ENCODE measurements at places on chromosomes 16 and 17.

DNA sequence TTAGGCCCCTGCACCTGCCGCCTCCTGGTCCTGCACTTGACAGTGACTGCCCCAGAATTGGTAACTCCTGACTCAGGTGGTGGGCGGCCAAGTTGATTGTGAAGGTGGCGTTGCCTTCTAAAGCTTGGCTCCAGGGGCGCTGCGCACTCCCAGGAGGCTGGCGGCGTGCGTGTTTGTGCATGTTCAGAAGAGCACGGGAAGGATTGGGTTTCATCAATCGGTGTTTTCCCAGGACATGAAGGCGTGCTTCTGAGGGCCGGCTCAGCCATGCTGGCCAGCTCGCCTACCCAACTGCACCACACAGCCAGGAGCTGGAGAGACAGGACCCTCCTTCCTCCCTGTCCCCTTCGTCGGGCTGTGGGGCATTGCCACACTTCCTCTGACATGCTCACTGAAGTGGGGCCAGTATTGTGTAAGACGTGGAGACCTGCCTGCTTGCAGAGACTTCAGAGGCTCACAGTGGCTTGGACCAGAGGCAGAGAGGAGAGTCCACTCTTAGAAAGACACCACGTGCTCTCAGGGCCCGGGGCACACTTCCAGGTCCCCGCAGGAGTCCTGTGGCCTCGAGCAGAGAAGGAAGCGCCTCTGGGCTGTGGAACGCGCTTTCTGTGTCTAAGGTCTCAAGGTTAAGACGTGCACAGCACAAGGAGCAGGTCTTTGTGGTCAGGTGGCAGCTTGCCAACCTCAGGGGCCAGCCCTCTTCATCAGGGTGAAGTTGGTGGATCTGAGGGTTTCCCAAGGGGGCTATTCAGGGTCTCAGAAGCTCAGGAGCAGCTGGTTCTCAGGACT, 2.8 kb downstream of the RAB40C start:
- DNase-seq: no peak

GRCh38 chr16:55021595-55022475, 91.2 kb downstream of the IRX5 start:
- no peak for DNase-seq

- no peak for DNase-seq
These were observed 20.8 kb downstream of the GGA3 start for GRCh38 chr17:75240394-75241142.

GRCh38 chr17:70332356-70333210, 163.3 kb downstream of the KCNJ2 start:
- no peak for DNase-seq

DNA sequence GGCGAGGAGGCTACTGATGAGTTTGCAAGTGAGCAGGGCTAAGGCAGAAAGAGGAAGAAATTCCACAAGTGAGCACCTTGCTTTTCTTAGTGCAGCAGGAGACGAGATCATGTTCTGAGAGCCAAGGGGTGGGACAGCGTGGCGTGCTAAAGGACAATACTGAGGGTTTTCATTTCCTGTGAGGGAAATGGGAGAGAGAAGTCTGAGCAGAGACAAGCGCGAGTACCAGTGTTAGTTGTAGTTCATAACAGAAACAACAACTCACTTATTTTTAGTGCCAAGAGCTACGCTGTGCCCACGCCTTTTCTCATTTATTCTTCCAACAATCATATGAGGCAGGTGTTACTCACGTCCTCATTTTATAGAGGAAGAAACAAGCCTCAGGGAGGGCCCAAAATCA, 2.3 kb downstream of the SPACA3 start:
- no peak for DNase-seq

- DNase-seq: no peak
These were observed 52.8 kb downstream of the USP10 start for GRCh38 chr16:84752600-84752999.

DNA sequence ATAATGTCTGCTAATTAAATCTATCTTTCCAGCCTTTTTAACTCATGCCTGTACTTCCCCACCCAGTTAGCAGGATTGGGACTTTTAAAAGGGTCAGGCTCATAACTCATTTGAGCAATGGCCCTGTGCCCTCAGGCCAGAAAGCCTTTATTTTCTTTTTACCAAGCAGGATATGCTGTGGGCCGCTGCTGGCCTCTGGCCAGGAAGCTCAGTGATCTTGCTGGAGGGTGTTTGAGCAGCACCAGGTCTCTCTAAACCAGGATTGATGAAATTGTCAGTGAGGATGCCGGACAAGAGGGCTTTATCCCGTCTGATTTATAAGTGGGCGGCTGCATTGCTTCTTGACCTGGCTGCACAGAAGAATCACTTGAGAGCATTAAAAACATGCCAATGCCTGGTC, 187.8 kb downstream of the RAB11FIP4 start:
- no peak for DNase-seq

DNA sequence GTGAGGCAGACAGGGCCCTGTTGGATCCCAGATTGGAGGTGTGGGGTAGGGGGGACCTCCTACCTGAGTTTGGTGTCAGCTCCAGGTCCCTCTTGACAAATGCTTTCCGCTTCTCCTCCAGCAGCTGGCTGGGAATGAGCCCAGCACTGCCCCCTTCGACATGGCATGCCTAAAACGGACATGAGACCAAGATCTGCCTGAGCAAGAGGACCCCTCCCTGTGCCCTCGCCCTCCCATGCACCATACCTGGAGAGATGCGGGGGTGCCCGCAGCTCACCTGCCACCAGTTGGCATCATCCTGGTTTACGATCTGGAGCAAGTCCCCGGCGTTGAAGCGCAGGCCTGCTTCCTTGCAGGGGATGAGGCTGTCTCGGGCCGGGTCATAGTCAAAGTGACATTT, 26.2 kb downstream of the MPP2 start:
- no peak for DNase-seq

GRCh38 chr16:28136751-28137434, 73.4 kb upstream of the GSG1L start:
- DNase-seq: no peak

DNA sequence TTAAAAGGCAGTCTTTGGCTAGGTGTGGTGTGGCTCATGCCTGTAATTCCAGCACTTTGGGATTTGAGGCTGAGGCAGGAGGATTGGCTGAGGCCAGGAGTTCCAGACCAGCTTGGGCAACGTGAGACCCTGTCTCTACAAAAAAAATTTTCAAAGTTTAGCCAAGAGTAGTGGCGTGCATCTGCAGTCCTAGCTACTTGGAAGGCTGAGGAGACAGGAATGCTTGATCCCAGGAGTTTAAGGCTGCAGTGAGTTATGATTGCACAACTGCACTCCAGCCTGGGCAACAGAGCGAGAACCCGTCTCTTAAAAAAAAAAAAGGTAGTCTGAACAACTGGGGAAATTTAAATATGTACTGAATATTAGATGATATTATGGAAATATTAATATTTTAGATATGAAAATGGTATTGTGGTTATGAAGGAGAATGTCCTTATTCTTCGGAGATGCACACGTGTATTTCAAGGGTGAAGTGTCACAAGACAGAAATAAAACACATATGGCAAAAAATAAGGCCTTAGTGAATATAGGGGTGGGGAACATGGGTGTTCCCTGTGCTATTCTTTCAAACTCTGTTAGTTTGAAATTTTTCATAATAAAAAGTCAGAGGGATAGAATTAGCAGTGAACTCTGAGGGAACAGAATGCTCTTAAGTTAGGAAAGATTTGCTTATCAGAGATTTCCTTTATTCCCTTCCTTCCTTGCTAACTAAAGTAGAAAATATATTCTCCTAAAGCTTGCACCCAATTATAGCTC, 144.7 kb downstream of the CDK5R1 start:
- no peak for DNase-seq

- DNase-seq: no peak
These were observed 9.4 kb upstream of the SOX9 start for GRCh38 chr17:72111336-72111923.

GRCh38 chr16:87815567-87815966, 49.8 kb upstream of the KLHDC4 start:
- no peak for DNase-seq

- no peak for DNase-seq
These were observed 103.8 kb upstream of the CRHR1 start for GRCh38 chr17:45680360-45680759.

GRCh38 chr17:66704858-66705520, 129.9 kb upstream of the CACNG5 start:
- DNase-seq: no peak

DNA sequence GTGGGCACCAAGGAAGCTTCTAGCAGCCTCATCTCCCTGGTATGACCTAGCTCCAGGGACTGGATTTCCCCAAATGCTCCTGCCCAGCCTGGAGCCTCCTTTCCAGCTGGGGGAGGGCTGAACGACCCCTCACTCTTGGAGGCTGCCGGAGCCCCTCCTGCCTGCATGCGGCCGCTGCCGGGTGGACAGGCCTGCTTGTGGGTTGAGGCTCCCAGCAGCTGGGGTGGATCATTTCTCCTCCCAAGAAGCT, 213.6 kb downstream of the SEC14L1 start:
- no peak for DNase-seq

DNA sequence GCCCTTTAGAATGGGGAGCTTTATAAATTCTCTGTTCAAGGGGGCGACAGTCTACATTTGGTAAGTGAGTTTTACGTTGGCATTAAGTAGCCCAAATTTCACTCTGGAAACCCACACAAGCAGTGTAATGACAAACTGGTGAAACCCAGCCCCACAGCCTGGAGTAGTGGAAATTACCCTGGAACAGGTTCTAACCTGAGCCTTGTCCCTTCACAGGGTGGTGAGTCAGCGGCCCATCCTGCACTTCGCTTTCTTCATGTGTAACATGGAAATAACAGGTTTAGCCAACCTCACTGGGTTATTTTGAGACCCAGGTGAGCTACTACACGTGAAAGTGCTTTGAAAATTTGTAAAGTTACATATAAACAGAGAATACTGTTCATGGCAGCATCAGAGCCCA, 3.5 kb upstream of the TLCD3A start:
- no peak for DNase-seq

DNA sequence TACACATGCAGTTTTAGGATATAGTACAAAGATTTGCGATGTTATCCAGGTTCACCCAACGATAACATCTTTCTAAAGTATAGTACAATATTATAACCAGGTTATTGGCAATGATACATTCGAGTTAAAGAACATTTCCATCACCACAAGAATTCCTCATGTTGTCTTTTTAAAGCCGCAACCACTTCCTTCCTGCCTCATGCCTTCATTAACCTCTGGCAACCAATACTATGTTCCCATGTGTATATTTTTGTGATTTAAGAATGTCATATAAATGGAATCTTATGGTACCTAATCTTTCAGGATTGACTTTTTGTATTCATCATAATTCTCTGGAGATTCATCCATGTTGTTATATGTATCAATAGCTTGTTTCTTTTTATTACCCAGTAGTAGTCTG, 1183.2 kb downstream of the CDH11 start:
- no peak for DNase-seq

DNA sequence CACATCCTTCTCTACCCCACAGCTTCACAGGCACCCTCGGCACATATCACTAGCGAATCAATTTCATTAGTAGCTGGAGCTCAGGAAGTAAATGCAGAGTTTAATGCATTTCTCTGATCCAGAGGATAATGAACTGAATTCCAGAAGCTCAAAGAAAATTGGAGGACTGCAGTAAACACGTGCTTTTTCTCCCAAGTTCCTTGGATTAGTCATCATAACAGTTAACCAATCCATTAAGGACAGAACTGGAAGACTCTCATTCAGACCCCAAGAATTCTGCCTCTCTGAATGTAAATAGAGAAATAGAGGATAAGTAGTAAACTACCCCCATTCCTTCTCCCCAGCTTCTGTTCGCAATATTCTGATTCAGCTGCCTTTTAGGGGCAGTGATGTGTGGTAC, 40.7 kb downstream of the DUSP14 start:
- DNase-seq: no peak

DNA sequence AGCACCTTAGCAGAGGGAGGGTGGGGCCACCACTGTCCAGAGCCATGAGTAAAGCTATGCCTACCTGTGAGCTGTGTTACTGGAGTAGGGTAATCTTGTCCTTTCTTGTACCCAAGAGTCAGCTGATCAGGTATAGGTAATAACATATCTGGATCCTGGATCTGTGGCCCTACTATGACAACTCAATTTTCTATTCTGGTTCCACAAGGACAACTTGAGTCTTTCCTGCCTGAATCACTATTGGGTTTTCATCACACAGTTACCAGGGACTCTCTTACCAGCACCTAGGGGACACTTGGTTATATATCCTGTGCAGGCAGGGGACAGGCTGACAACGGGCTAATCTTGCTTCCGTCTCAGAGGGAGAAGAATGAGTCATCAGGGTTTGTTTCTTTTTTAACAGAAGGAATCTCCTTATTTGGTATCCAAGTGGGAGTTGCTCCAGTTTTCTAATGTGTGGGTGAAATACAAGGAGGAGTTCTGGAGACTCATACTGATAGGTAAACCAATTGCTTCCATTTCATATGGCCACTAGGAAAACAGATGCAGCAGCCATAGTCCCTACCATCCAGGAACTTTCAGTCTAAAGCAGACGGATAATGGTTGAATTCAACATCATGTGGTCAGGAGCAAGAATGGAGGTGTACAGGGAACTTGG, 6.8 kb downstream of the ZNF267 start:
- peak; percentile 74 for DNase-seq

DNA sequence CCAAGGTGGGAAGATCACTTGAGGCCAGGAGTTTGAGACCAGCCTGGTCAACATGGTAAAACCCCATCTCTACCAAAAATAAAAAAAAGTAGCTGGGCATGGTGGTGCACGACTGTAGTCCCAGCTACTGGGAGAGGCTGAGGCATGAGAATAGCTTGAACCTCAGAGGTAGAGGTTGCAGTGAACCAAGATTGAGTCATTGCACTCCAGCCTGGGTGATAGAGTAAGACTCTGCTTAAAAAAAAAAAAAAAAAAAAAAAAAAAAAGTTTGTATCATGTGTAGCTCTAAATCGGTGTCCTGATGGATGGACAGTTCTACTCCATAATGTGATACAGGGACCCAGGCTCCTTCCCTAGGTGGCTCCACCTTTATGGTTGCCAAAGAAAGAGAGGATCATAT, 497.1 kb upstream of the RBFOX1 start:
- DNase-seq: no peak

DNA sequence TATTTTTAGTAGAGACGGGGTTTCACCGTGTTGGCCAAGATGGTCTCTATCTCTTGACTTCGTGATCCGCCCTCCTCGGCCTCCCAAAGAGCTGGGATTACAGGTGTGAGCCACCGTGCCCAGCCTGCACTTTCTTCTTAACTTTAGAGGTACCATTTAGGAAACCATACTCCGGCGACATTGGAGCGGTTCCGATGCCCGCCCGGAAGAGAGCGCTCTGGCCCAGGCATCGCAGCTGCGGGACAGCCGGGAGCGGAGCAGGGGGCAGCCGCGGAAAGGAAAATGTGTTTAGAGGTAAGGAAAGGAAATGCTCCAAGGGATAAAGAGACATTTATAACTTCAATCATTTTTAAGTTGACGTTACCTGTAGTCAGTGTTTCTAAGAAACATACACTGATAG, 6.0 kb upstream of the HS3ST3B1 start:
- no peak for DNase-seq

- DNase-seq: no peak
These were observed 376.5 kb upstream of the CDH5 start for GRCh38 chr16:65989861-65990604.

DNA sequence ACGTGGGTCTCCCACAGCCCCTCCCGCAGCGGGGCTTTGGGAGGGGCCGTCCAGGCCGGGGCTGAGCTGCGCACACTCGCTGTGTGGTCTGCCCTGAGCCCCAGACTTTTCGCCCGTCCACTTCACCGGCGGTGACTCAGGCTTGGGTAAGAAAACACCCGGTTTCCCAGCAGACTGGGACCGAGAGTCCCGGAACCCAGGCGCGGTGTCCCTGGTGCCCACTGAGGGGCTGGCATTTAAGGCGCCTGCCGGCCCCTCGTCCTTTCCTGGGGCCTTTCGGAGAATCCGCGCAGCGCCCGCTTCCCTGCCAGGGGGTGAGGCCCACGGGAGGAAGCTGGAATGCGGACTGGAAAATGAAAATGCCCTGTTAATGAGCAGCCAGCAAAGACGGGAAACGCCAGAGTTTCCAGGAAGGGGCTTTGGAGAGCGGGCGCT, 100.3 kb downstream of the C16orf95 start:
- no peak for DNase-seq
